ENCODE measurements at places on chromosomes 13 and 19.

DNA sequence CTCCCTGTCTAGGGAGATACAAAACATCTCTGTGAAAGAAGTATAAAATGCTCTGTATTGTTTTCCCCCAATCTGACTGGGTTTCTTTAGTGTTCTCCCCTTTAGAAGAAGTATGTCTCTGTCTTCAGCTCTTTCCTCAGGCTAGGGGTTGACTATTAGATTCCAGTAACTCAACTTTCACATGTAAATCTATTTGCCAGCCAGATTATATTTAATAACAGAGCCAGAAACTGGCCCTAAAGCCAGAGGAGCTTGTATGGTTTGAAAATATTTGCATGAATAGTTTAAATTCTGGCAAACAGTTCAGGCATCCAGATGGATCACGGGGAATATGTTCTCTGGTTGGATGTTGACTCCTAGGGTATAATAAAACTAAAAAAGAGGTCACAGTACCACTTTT, 22.3 kb upstream of the CYSLTR2 start:
- no peaks in the 10 kb centered on the region for H3K4me1 ChIP-seq
- DNase-seq, result no peak
- H3K27ac ChIP-seq, result no peak overlapping the region
- peaks cover 1% of the 10 kb centered on the region for H3K36me3 ChIP-seq

DNA sequence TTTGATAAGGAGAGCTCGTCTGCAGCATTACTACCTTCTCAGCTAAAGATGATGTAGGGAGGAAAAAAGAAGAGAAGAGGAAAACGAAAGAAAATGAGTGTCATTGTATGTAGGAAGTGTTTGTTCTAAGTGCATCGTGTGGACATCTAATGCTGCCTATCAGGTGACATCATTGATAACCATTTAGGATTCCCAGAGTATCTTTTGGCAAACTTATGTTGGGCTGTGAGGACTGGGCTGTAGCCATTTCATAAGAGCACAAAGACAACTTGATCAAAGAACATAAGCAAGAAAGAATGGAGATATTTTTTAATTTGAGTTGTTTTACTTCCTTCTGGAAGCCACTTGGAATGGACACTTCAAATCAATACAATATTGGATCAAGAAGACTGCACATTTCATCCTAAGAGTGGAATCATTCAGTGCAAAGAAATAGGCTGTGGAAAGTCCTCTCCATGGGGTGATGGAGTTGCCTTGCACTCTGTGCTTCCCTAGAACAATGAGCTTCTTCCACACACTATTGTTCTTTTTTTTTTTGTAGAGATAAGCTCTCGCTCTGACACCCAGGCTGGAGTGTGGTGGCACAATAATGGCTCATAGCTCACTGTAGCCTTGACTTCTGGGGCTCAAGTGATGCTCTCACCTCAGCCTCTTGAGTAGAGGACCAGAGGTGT, 52.4 kb upstream of the UBL3 start:
- H3K4me1 ChIP-seq, result peaks cover 23% of the 10 kb centered on the region
- peak overlapping the region; percentile 50 for H3K4me3 ChIP-seq
- DNase-seq, result no peak
- H3K27ac ChIP-seq, result peak overlapping the region; percentile 13
- H3K27me3 ChIP-seq, result no peaks in the 10 kb centered on the region

DNA sequence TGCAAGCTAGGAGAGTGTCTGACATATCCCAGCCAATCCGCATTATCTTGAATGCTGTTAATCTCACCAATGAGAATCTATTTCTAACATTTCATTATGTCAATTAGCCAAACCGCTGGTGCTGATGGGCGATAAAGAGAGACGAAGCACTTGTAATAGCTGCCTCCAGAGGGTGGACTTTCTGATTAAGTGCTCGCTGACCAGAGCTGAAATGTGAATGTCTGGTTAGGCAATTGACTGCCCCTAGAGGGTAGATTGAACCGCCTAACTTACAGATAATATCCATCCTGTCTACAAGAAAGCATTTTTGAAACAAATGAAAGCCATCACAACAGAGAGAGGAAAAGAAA, 552 bp upstream of the GRWD1 start:
- peaks cover 19% of the 10 kb centered on the region for H3K27me3 ChIP-seq
- H3K4me1 ChIP-seq, result peaks cover 32% of the 10 kb centered on the region
- DNase-seq, result peak; percentile 38
- peak overlapping the region; percentile 79 for H3K4me3 ChIP-seq

DNA sequence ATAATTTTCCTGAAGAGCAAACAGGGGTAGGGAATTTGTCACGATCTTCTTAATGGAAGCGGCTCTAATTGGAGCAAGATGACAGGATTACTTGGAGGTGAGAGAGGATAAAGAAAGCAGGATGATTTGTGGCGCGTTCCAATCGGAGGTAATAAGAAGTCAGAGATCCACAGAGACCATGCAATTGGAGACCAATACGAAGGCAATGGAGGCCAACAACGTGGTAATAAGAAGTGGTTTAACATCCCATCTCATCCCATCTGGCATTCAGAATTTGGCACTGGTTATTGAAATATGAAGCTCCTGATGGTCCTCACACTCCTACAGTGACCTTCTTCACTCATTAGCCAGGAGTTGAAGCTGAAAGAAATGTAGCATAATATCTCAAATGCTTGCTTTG, 130.6 kb downstream of the DLEU7 start:
- H3K27ac ChIP-seq, result no peak overlapping the region
- H3K27me3 ChIP-seq, result peaks cover 6% of the 10 kb centered on the region
- no peaks in the 10 kb centered on the region for H3K36me3 ChIP-seq
- H3K4me3 ChIP-seq, result no peak overlapping the region

DNA sequence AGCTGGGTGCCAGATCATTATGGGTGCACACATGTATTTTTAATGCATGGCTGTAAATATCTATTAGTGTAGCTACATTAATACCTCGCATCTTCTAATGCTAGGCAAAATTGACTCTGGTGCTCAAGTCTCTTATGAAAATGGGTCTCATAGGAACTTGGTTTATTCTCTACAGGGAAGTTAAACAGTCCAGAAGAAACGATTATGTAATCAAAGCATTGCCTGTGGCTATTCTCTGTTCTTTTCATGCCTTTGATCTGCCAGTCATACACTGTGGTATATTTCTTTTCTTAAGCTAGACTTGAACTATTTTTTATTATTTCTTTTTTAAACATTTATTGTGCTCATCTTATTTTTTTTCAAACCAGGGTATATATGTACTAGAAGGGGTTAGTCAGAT, 1015.0 kb downstream of the SLITRK1 start:
- no peak overlapping the region for H3K27ac ChIP-seq
- no peak for DNase-seq
- H3K4me3 ChIP-seq, result no peak overlapping the region
- no peaks in the 10 kb centered on the region for H3K4me1 ChIP-seq
- no peaks in the 10 kb centered on the region for H3K27me3 ChIP-seq
- H3K36me3 ChIP-seq, result no peaks in the 10 kb centered on the region

GRCh38 chr13:25136880-25137787, 35.0 kb downstream of the AMER2 start:
- no peak overlapping the region for H3K27ac ChIP-seq
- H3K36me3 ChIP-seq, result no peaks in the 10 kb centered on the region
- peaks cover 35% of the 10 kb centered on the region for H3K27me3 ChIP-seq
- H3K4me1 ChIP-seq, result no peaks in the 10 kb centered on the region
- H3K4me3 ChIP-seq, result no peak overlapping the region

DNA sequence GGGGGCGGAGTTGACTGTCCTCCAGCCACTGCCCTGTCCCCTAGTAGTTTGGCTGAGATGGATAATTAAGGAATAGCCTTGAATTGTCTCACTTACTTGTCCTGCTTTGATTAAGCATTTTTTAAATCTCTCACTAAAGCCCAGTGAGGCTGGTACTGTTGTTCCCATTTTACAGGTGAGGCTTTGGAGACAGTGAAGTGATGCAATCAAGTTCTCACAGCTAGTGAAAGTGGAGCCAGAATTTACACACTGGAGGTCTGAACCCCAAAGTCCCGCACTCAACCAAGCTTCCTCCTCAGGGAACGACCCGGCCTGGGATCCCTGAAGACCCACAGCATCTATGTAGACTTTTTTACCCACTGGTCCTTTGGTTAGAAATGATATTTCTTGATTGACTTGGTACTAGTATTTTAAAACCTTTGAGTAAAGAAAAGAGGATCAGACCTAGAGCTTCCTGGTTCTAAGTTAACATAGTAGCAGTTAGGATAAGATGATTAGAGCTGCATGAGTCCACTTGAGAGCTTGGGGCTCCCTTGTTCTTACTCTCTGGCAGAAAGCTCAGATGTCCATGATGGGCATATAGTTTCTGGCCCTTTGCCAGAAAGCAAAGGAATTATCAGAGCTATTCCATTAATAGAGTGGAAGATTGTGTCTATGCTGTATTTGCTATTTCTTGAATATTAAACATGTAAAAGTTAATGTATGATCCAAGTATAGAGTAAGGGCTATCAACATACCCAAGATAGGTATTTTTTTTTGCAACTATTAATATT, 154.3 kb downstream of the LMO7 start:
- DNase-seq, result no peak
- H3K27ac ChIP-seq, result no peak overlapping the region
- peaks cover 3% of the 10 kb centered on the region for H3K4me1 ChIP-seq

- peaks cover 3% of the 10 kb centered on the region for H3K36me3 ChIP-seq
- DNase-seq, result no peak
- no peaks in the 10 kb centered on the region for H3K27me3 ChIP-seq
- H3K4me1 ChIP-seq, result peaks cover 7% of the 10 kb centered on the region
Measured at GRCh38 chr13:110886870-110887596, 27.8 kb downstream of the ANKRD10 start.

GRCh38 chr19:29665826-29666577, 741 bp downstream of the PLEKHF1 start:
- peaks cover 65% of the 10 kb centered on the region for H3K4me1 ChIP-seq
- H3K27ac ChIP-seq, result peak overlapping the region; percentile 90
- peak overlapping the region; percentile 88 for H3K4me3 ChIP-seq
- H3K27me3 ChIP-seq, result no peaks in the 10 kb centered on the region
- peak; percentile 47 for DNase-seq

- peak overlapping the region; percentile 46 for H3K27ac ChIP-seq
- H3K4me3 ChIP-seq, result peak overlapping the region; percentile 97
- peaks cover 16% of the 10 kb centered on the region for H3K36me3 ChIP-seq
- peaks cover 3% of the 10 kb centered on the region for H3K27me3 ChIP-seq
- peaks cover 18% of the 10 kb centered on the region for H3K4me1 ChIP-seq
Measured at GRCh38 chr13:113816254-113816929, 47.5 kb downstream of the GAS6 start.

GRCh38 chr19:18597809-18598660, 8.6 kb downstream of the CRLF1 start:
- no peaks in the 10 kb centered on the region for H3K36me3 ChIP-seq
- peaks cover 19% of the 10 kb centered on the region for H3K4me1 ChIP-seq
- no peak overlapping the region for H3K4me3 ChIP-seq
- no peak for DNase-seq

GRCh38 chr13:102020611-102021216, 381.1 kb downstream of the FGF14 start:
- H3K27ac ChIP-seq, result no peak overlapping the region
- no peak overlapping the region for H3K4me3 ChIP-seq
- no peak for DNase-seq
- H3K27me3 ChIP-seq, result no peaks in the 10 kb centered on the region
- H3K4me1 ChIP-seq, result no peaks in the 10 kb centered on the region

- no peak overlapping the region for H3K4me3 ChIP-seq
- peaks cover 12% of the 10 kb centered on the region for H3K36me3 ChIP-seq
- no peak overlapping the region for H3K27ac ChIP-seq
- no peak for DNase-seq
Measured at GRCh38 chr13:75825594-75825993, 189.5 kb downstream of the LMO7 start.

- H3K4me3 ChIP-seq, result no peak overlapping the region
- no peaks in the 10 kb centered on the region for H3K36me3 ChIP-seq
- no peak for DNase-seq
- H3K27ac ChIP-seq, result no peak overlapping the region
Measured at GRCh38 chr19:40928850-40929249, 46.8 kb upstream of the CYP2A7 start.

DNA sequence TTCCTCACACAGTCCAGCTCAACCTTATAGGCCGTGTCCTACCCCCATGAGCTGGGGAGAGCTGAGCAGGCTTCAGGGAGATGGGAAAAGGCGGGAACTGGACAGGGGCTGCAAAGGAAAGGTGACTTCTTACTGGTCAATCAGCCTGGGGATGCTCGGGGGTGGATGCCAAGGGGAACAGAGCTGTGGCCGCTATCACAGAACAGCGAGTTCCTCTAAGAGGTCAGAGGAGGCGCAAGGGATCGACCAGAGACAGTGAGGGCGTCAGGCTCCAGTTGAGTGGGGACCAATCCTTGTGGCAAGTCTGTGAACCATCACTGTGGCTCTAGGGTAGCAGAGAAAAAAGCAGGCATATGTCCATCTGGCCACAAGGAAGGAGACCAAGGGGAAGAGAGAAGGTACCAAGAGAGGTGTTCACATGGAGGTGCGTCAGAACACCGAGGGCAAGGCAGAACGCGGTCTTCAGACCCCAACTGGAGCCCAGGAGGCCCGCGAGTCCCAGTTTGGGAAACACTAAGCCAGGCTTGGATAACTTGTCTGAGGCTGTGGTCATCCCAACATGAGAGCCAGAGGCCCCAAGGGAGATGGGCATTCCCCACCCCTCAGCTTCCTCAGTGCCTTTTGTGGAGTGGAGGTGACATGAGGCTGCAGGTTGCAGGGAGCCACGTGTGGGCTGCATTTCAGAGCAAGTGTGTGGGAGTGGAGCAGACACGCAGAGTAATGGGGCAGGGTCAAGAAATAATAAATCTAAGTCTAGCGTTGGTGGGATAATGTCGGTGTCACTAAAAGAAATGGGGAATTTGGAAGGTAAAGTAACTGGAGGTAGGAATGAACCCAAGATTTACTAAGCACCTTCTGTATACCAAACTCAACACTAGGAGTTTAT, 3.9 kb downstream of the F10 start:
- H3K4me1 ChIP-seq, result peaks cover 4% of the 10 kb centered on the region
- H3K27me3 ChIP-seq, result peaks cover 31% of the 10 kb centered on the region
- H3K27ac ChIP-seq, result no peak overlapping the region
- H3K36me3 ChIP-seq, result no peaks in the 10 kb centered on the region
- H3K4me3 ChIP-seq, result no peak overlapping the region

Measured in activated CD8-positive, alpha-beta T cell treated with anti-CD3 and anti-CD28 coated beads for 36 hours (primary cell).